Stimulated activated CD4-positive, alpha-beta T cell treated with anti-CD3 and anti-CD28 coated beads, Interleukin-2, amount 100 ng/mL, for 24 hours (primary cell): ENCODE measurements at places on chromosomes 12 and 14.

GRCh38 chr14:87030197-87030596 is 962.8 kb downstream of the GALC start:
- no peak for DNase-seq

DNA sequence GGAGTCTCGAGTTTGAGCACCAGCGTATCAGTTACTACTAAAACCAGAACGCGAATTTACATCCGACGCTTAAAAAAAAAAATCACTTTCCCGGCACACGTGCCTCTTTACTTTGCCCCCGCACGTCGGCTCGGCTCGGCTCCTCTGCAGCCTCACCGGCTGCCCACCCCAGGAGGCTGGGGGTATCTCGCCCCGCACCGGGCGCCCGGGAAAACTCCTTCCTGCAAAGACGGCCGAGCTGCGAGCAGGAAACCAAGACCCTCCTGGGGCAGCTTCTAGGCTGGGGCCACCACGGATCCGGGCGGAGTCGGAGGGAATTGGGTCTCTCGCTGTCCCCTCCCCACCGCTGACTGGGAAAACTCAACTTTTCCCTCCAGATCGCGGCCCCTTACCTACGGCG is 610 bp downstream of the VSIG10 start:
- peak; percentile 20 for DNase-seq

- DNase-seq, result no peak
Measured at GRCh38 chr12:51262758-51263177, 7.4 kb downstream of the SMAGP start.

DNA sequence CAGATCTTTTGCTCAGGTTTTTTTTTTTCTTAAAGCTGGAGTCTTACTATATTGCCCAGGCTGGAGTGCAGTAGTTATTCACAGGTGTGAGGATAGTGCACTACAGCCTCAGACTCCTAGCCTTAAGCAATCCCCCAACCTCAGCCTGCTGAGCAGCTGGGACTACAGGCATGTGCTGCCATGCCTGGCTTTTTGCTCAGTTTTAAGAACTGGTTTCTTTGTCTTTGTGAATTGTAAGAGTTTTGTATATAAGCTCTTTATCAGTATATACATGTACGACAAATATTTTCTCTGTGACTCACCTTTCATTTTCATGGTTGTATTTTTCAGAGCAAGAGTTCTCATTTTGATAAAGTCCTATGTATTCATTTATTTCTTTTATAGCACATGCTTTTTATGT is 33.3 kb upstream of the C2CD5 start:
- DNase-seq, result no peak

DNA sequence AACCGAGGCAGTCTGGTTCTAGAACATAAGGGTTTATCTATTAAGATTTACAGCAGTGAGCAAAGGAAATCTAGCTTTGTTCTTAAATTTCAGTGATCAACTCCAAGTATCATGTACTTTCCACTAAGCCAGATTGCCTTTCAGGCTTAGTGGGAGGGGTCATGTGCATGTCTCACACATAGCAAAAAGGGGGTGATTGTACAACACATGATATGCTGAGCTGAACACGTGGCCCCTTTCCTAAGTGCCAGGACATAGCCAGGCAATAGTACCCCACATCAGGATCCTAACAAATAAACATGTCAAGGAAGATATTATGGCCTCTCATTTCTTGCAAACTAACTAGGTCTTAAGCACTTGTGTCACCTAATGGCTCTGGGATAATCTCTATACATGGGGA is 347.2 kb downstream of the C12orf75 start:
- no peak for DNase-seq

DNA sequence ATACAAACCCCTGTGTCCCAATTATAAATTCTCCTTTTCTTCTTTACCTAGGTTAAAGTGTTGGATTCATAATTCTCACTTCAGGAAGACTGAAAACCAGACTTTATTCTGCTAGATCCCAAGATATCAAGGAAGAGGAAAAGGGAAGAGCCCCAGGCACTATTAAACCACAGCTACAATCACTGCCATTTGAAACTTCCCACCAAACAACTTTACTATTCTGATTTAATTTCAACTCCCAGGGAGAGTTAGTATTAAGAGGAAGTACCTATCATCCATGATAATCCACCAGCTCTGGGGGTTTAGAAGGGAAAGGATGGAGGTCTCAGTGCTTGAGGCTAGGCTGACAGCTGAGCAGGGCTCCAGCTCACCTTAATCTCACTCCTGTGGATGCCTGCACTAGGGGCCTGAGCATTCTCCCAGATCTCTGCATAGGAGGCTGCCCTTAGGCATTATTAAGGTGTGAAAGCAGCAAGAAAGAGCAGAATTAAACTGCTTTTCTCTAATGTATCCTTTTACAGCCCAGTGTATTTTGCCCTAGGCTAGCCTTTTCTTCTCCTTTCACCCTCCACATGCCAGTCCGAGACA is 52.9 kb downstream of the MYF5 start:
- DNase-seq, result no peak

DNA sequence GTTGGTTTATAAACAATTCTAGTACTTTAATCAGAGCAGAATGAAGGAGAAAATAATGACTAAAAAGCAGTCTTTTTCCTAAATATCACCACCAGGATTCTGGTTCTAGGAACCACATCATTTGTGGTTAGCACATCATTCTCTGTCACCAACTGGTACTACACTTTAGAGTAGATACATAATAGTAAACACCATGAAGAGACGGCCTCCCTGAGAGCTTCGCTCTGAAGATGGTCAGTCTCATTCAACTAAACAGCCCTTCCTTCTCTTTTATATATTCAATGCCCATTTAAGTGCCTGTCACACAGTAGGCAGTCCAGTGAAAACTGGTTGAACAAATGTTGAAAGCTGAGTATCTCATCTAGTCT is 10.9 kb downstream of the SLC38A2 start:
- DNase-seq, result no peak

DNA sequence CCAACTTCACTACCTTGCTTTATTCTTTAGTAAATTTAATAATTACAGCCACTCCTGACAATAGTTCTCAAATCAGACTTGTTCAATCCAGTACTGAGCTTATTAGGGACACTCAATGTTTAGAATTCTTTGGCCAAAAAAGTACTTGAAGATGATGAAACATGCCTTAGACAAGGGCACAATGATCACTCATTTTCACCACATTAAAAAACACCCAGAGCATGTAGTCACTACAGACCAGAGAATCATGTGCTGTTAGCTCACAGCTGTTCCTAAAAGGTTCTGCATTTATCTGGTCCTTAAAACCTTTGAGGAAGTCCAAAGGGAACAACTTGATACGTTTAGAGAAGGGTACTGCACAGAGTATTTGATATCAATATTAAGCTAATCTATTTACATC is 98.7 kb downstream of the INSM2 start:
- DNase-seq, result no peak

DNA sequence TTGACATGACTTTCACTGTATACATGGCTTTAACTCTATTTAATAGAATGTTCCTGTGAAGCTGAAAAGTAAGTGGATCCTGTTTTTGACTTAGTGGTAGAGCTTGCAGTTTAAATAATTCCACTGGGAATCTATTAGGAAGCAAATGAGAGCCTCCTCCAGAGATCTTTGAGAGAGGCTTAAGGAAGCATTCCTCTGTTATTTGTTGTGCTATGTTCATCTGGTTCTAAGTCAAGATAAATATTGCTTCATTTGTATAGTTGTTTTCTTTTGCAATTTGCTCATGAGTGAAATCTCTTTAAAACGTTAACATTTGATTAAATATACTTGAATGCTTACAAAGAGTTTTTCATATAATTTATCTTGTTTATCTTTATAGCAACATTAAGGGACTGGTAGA is 70.4 kb downstream of the TMTC2 start:
- DNase-seq, result no peak

DNA sequence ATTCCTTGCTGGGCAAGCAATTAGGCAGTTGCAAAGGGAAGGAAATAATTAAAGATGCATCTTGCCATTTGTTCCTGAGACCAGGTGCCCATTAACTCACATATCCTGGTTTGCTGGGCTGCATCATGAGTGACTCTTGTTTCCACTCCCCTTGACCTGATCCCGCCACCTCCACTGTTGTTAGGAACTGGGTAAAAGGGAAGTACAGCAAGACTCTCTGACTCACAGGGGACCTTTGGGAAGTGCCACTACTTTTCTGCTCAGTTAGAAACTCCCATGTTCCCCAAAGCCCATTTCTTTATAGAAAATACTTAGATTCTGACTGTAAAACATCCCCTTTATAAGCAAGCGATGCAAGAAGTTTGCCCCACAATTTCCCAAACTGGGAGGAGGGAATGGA is 186.0 kb upstream of the BCL2L14 start:
- DNase-seq, result no peak

DNA sequence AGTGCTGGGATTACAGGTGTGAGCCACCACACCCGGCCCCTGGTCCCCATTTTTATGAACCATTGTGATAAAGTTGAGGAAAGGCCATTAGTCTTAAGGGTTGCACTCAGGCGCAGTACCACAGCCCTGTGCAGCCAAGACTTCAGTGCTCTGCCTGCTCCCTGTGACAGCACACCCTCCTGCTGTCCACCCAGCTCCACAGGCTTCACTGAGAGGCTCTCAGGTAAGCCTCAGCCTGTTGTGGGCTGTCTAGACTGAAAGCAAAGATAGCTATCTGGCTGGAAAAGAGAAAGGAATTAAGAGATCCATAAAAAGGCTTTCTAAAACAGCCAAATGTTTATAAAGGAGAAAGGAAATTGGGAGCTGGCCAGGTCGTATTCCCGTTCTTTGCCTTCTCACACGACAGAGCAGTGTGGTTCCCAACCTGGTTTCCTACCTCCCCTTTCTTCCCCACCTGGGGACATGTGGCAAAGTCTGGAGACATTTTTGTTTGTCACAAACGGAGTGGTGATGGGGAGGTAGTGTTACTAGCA is 19.1 kb upstream of the DNM1L start:
- no peak for DNase-seq

GRCh38 chr12:9741726-9742125 is 8.8 kb upstream of the CLECL1 start:
- peak; percentile 62 for DNase-seq

DNA sequence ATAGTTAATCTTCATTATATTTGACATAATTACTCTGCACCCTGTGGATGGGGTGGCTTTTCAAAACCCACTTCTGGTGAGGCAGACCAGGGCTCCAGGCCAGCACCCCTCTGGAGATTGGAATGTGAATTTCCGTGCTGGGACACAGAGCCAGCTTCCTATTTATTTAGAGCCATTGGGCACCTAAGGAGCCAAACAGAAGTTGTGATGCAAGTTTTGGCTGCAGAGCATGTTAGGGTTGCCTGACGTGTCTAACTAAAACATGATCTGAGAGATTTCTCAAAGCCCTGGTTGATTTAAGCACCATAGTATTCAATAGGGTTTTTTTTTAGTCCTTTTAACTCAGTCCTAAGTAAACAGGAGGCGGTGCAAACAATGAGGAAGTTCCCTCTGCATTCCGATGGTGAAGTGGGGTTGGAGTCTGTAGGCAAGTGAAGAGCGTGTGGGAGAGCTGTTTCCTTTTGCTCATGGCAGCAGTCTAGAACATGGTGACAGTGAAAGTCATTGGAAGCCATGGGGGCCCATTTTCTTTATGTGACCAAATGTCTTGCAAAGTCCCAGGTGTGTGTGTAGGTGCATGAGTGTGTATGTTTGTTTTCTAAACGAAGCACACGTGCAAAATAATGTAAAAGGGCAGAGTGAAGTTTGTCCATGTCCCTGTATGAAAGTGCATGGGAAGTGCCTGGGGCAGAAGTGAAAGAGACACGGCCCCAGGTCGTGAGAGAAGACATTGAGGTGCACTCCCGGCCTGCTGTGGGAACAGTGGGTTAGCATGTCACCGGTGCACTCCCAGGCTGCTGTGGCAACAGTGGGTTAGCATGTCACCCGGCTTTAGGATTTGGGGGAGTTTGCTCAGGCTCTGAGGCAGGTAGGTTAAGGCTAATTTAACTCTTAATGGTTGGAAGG is 117.7 kb downstream of the PRKCH start:
- peak; percentile 42 for DNase-seq

DNA sequence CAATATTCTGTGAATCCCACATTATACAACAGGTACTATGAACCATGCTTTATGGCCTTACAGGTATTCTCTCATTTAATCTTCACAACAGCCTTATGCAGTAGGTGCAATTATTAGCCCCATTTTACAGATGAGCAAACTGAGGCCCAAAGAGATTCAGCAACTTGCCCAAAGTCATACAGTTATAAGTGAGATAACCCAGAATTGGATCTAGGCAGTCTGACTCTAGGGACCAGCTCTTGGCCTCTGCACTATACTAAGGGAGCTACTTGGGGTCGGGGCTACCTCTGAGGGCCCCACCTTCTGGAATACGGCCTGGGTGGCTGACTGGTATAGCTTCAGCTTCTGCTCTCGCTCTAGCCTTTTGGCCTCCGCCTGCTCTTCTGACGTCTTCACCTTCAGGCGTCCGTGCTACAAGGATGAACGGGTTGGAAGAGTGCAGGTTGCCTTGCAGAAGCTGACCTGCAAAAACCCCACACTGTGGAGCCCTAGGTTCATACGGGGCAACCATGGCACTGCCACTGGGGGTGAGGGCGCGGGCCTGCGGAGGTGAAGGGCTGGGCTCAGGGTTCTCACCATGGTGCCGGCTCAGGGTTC is 762 bp downstream of the RABGGTA start:
- DNase-seq, result no peak

- DNase-seq, result no peak
Measured at GRCh38 chr14:78902010-78902623, 731.9 kb downstream of the NRXN3 start.

DNA sequence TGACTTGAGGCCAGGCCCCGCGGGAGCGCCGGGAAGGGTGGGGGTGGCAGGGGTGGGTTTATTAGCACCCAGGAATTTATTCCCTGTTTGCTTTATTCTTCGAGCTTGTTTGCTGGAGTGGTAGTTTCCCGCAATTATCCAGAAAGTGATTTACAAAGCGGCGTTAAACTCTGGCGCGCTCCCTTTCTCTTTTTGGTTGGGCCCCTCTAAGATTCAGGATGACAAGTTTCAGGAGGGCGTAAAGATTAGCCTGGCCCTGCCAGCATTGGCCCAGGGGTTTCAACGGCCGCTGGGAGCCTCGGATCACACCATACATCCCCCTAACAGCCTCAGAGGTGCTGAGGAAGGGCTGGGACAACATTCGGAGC is 444 bp upstream of the NKX2-8 start:
- DNase-seq, result no peak

DNA sequence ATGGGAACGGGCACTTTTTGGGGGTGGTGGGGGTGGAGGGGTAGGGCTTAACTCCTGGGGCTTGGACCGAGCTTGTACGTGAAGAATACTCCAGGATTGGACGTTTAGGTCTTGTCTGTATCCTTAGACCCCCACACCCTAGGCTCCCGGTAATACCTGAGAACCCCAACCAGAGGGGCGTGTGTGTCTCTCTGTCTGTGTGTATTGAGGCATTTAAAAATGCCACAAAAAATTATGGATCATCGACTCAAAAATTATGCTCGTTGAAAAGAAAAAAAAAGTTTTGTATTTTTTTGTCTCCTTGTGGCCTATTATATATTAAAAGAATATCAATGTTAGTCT is 459 bp downstream of the PPFIBP1 start:
- no peak for DNase-seq

DNA sequence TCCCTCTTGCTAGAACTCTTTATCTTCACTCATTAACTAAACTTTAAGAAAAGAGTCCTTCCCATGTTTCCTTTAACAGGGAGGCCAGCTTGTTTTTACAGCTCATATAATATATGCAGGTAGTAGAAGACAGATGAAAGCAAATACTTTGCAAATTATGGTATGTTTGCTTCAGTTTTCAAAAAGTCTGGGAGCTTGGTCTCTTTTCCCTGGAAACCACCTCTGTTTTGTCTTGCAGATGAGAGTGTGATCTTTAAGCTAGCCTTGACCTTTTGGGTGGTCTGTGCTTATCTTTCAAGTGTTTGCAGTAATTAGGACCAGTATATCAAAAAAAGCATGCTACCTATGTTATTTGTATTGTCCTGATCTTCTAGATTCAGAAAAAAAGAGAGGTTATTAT is 62.7 kb downstream of the ERC1 start:
- DNase-seq, result no peak

GRCh38 chr14:54706769-54707168 is 139.8 kb downstream of the SAMD4A start:
- no peak for DNase-seq
